ENCODE measurements at places on chromosomes 1 and 21. TPM values are rescaled to one million over a fixed set of nuclear protein-coding genes. Genes with fewer than 3 reads are reported as not detected.

MECR gene
- total RNA-seq: 16.9 TPM

NUP133 gene
- total RNA-seq: 31.9 TPM

PBX1 gene
- 39.8 TPM for total RNA-seq

KCNJ6 gene
- total RNA-seq: under 0.01 TPM

SCAMP3 gene
- 33.2 TPM for total RNA-seq

HSPA6 gene
- total RNA-seq: 0.51 TPM

PDE4B gene
- total RNA-seq: 19.8 TPM

STYXL2 gene
- not detected for total RNA-seq

MPL gene
- total RNA-seq: not detected

ANXA9 gene
- 0.33 TPM for total RNA-seq

KRTAP21-2 gene
- not detected for total RNA-seq

PEX19 gene
- 43.7 TPM for total RNA-seq

RBM11 gene
- total RNA-seq: 0.17 TPM

FNBP1L gene
- total RNA-seq: 11.6 TPM

CD160 gene
- not detected for total RNA-seq

NR0B2 gene
- total RNA-seq: not detected

TMEM61 gene
- not detected for total RNA-seq

HES3 gene
- not detected for total RNA-seq

ACOT7 gene
- total RNA-seq: 58.0 TPM

FOXD3 gene
- total RNA-seq: not detected

CR1L gene
- not detected for total RNA-seq

SV2A gene
- 39.6 TPM for total RNA-seq

ALPL gene
- total RNA-seq: 1.5 TPM

DAB1 gene
- total RNA-seq: 0.17 TPM

NBPF4 gene
- not detected for total RNA-seq

LCE1D gene
- total RNA-seq: not detected

OR2T27 gene
- not detected for total RNA-seq

All from fibroblast of lung (primary cell).